ENCODE measurements at places on chromosomes 5 and 9.
A peak's percentile ranks its signal among the peaks of the same experiment; 100 is the strongest.

- no peak for DNase-seq
Observed at GRCh38 chr5:141001844-141002604, 35.7 kb downstream of the PCDHAC2 start.

DNA sequence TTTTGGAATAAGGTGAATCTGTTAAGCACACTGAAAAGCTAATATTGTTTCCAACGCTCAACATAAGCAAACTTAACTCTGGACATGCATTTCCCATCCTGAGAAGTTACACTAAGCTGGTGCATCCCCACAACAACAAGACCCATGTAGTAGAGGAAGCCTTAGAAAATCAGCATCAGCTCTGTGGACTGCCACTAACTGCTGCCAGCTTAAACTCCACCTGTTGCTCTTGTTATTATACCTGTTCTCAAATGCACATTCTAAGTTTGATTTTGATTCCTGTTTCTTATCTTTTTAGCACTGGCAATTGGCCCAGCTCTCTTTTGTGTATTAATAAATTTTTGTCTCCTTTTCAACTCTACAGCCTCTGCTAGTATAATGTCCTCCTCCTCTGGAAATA is 924.8 kb downstream of the DNAH5 start:
- DNase-seq: no peak

- DNase-seq: no peak
Observed at GRCh38 chr9:68996462-68996861, 17.5 kb downstream of the PRKACG start.

DNA sequence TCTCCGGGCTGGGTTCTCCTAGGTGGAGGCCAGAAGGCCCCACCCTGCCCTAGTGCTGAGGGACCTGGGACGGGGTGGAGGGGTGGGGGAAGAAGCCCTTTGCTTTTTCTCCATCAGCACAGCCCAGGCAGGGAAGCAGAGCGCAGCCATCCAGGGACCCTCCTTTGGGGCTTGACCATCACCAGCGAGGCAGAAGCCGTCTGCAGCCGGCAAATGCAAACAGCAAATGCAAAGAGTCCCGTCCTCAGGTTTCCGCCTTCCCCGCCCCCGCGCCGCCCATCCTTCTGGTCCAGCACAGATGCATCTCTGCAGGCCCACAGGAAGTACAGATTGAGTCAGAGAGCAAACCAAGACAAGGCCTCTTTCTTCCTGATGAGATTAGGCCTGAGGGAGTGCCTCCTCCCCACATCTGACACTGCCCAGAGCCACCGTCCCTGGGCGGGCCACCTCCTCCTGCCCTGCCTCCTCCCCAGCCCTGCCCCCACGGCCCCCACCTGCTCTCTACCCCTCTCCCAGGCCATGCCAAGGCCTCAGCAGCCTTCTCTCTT is 23.4 kb downstream of the CORO2A start:
- DNase-seq: peak; percentile 52

GRCh38 chr5:122141751-122142150 is 12.4 kb downstream of the ZNF474 start:
- DNase-seq: no peak

- DNase-seq: no peak
Observed at GRCh38 chr5:56337715-56338319, 104.7 kb upstream of the ANKRD55 start.

DNA sequence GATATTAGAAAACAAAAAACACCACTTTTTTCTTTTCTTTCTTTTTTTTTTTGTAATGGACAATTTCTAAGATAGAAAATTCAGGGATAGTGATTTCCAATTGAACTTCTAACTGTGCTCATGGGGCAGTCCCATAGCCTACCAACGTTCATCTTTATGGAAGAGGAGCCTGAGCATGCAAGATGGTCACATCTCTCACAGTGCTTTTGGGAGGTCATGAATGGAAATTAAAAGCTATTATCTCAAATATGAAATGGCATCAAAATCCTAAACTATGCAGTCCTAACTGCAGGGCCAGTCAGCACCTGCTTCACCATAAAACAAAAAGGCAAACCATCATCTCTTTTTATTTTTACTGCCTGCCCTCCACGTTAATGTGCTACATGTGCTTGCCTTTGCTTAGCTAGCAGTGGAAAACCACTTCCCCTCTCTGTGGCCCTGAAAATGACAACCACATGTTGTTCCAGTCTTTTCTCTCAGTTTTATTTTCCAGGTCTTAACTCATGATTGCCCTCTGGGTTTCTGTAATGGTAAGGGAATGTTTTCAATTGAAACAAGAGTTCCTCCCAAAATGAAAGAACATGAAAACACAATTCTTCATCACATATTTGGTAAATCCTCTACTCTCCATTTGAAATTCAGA is 16.7 kb downstream of the IFNB1 start:
- no peak for DNase-seq

- DNase-seq: no peak
Observed at GRCh38 chr9:14723301-14723700, 768 bp upstream of the CER1 start.

DNA sequence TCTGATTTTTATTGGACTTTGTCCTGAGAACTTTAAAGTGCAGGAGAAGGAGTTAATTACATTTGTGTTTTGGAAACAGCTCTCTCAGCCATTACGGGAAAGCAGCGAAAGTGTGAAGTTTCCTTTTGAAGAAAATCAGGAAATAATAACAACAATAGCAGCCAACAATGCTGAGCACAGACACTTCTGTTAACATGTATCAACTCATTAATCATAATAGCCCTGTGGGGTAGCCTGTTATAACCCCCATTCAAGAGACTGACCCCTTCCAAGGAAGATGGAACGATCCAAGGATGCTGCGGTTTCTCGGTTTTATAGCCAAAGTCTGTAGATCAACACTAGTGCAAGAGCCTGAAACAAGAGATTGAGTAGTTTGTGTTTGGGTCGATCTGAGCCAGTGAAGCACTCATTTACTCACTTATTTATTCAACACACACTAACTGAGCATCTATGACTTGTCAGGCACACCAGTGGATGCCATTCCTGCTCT is 195.5 kb downstream of the DRD1 start:
- no peak for DNase-seq

DNA sequence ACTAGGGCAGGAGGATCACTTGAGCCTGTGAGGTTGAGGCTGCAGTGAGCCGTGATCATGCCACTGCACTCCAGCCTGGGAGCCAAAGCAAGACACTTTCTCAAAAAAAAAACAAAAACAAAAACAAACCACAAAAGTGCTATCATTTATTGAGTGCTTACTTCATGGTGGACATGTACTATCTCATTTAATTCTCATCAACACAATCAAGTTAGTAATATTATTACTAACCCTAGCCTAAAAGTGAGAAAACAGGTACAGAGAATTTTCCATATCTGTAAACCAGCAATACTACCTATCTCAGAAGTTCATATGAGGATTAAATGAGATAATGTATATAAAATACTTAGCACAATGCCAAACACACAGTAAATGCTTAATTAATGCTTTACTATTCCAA is 85.8 kb downstream of the MAPKAP1 start:
- DNase-seq: no peak

DNA sequence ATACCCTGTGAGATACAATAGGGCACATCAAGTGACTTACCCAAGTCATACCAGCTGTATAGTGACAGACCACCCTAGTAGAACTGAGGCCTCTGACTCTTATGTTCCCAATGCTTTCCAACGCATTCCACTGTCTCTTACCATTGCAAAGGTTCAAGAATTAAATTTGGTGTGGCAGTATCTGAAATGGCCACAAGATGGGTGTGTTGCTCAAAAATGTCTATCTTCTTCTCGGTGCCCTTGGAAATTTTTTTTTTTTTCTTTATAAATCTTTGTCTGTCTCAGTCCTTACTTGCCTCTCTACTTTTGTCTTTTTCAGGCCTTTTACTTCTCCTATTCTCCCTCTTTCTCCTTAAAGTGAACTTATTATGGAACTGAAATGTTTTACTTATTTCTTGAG is 48.4 kb downstream of the GPR21 start:
- DNase-seq: no peak

DNA sequence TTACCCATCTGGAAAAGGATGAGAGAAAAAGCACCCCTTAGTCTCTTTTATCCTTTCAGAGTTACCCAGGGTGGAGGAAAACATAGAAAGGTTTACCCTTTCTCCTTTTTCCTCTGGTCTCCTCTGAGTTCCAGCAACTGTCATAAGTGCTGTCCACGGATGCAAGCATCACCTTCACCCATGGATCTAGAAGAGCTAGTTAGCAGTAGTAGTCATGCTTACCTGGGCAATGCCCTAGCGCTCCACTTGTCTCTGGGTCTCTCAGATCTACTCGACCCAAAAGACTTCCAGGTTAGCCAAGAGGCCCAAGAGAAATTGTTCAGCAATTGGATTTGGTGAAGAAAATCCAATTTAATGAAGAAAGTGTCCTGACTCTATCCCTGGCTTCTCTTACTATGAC is 656.2 kb upstream of the PTPRD start:
- no peak for DNase-seq

GRCh38 chr5:141692533-141692888 is 10.5 kb upstream of the ARAP3 start:
- DNase-seq: no peak

DNA sequence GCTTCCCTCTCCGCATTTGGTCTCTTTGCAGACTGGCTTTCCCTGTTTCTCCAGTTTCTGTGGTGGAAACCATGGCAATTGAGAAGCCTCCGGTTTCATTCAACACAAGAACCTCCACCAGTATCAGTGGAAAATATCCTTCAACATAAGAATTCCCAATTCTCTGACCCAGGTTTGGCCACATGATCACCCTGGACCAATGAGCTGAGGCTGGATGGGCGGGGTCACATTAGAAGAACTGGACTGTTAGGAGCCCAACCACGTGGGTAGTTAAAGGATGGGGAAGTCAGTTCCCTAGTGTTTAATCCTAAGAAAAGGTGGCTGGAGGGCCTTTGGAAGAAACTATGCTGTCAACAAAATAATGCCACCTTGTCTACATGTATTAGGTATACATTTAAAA is 336.3 kb downstream of the DMRT2 start:
- DNase-seq: no peak

DNA sequence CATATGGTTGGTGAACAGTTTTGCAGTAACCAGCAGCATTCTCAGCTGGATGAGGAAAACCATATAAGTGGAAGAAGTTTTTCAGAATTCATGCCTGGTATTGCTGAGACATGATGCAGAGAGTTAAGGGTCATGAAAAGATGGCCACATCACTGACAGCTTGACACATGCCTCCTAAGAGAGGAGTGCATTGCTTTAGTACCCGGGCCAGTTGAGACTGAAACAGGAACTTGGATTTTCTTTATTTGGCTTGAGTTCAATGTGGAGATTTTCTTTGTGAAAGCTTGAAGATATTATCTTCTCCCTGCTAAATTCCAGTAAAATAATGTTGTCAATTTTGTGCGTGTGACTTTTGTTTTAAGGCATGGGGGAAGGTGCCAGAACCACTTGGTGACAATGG is 35.8 kb downstream of the HACD4 start:
- no peak for DNase-seq

DNA sequence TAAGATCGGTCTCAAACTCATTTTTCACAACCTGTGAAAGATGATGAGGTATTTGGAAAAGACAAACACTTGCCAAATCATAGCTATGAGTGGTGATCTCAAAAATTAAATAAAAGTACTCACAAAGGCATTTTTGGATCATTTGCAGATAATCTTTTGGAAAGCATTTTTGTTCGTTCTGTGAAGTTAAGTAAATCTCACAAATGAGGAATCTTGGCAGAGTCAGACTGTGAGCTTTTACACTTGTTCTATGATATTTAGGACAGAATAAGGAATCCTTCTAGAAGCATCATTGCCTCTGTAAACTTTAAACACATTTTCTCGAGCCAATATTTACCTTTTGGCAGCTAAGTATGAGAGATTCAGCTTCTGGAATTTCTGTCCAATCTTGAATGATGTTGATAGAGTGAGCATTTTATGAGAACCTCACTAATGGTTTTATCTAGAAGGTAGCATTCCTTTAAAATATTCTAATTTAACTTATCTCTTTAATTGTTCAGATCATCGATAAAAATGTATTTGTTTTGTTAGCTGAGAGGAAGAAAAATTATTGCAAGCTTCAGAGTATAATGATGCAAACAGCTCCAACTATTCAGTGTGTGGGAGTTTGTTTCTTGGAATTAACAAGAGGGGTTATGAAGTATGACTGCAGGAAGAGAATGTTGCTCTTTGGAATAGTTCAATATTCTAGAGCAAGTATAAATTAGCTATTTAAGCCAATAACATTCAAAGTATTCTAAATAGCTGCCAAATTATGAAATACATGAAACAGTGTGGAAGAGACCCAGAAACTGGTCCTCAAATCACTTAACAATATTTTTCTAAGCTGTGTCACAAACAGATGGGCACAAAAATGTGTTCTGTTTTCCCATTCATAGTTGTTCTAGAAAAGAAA is 48.6 kb upstream of the SLCO6A1 start:
- no peak for DNase-seq

GRCh38 chr9:70641631-70642030 is 227.2 kb upstream of the KLF9 start:
- DNase-seq: no peak

- DNase-seq: no peak
Observed at GRCh38 chr9:95626885-95627558, 110.3 kb upstream of the PTCH1 start.

- DNase-seq: no peak
Observed at GRCh38 chr5:102866237-102866600, 111.1 kb downstream of the PAM start.

DNA sequence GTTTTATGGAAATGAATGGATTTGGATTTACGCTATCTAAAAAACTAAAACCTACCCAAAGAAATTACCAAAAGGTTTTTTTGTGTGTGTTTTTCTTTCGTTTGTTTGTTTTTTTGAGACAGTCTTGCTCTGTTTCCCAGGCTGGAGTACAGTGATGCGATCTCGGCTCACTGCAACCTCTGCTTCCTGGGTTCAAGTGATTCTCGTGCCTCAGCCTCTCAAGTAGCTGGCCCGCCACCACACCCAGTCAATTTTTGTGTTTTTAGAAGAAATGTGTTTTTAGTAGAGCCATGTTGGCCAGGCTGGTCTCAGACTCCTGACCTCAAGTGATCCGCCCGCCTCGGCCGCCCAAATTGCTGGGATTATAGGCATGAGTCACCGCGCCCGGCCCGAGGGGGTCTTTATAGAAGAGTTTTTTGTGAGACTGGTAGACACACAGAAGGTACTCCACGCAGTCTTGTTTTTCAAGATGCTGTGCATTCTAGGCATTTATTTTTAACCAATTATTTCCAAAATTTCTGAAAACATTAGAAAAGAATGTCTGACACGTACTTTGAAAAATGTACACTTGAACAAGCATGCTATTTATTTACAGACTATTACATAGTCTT is 75.7 kb downstream of the NR6A1 start:
- DNase-seq: no peak

- DNase-seq: no peak
Observed at GRCh38 chr5:143913008-143913752, 101.2 kb downstream of the HMHB1 start.

GRCh38 chr9:69674716-69675438 is 2.7 kb upstream of the APBA1 start:
- DNase-seq: no peak

GRCh38 chr5:143576711-143577484 is 173.4 kb upstream of the NR3C1 start:
- DNase-seq: no peak

All from CD4-positive, alpha-beta T cell treated with Interleukin-6 at 100 ng/mL for 8 hours (primary cell).